ENCODE measurements at places on chromosomes 7 and 10. TPM values are rescaled to one million over a fixed set of nuclear protein-coding genes. Genes with fewer than 3 reads are reported as not detected.

NIPSNAP2 gene
- 72.2 TPM for total RNA-seq

ATE1 gene
- 21.9 TPM for total RNA-seq

DNA sequence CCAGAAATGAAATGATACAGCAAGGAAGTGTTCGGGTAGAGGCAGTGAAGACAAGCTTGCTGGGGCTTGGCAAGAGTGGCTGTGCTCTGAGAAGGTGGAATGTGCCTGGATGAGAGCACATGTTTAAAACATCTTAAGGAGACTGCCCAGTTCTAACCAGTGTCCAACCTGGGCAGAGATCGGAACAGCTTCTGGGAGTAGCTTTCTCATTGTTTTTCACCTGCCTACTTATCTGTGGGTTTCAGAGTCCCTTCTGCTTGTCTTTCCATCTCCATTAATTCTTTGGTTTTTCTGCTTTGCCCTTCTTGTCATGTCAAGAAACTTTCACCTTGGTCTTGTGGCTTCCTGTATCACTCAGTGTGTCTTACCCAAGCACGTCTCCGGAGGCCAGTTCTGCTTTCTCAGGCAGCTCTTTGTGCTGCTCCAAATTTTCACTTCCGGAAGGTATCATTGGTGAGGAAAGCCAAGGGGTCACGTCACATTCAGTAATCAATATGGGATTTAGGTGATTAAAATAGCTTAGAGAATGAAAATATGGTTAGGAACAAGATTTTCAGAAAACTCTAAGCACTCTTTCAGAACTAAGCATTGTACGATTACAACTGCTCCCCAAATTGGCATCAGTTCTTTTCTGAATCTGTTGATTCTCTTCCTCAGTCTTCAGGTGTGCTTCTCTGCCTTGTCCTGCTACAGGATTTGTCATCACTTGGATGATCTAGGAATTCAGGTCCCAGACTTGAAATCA lies 5.5 kb upstream of the LAMB4 start:
- no peak for DNase-seq

CYP2C19 gene
- total RNA-seq: 6.1 TPM

GRCh38 chr10:66714741-66715140 lies 211.1 kb upstream of the LRRTM3 start:
- no peak for DNase-seq

DNA sequence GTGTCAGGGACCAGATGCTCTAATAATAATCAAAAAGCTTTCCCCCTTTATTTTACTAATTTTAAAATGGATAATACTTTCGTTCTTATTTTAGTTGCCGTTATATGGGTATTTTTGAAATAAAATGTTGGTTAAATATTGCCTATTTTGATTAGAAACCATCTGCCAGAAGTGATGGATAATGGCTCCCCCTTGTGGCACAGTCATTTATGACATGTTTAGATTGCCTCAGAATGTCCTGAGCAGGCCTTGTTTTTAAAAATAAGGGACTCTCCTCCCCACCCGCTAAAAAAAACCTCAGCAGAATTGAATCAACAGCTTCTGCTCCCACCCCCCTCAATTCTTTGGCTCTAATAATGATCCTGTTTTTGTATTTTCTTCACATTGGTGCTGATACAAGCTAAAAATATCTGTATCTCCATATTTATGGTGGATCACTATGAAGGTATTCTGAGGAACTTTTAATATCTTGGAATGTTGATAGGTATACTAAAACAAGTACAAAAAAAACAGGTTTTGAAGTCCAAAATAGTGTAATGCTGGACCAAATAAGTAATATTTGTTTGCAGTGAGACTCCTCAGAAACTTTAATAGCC lies 38.8 kb downstream of the TMEM60 start:
- DNase-seq: no peak

- DNase-seq: no peak
Measured at GRCh38 chr7:112982441-112983063, 104.1 kb downstream of the GPR85 start.

MACC1 gene
- total RNA-seq: 6.9 TPM

DNA sequence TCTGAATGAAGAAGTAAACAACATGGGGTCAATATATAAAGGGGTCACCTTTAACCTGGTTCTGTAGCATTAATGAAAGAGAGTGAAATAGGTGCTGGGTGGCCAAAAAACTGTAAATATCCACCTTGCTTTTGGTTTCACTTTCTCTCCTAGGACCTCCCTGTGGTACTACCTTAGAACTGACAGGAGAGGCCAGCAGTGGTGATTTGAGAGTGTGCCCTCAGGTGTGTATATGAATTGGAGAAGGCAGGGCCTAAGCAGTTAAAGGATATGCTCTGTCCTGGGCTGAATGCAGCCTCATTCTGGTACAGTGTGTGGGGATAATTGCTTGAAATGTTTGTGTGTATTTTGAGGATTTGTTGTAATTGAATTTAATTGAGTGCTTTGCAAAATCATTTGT lies 62.0 kb downstream of the BBS9 start:
- DNase-seq: no peak

- DNase-seq: no peak
Measured at GRCh38 chr10:105359708-105360107, 718.6 kb downstream of the SORCS3 start.

SYT15B gene
- total RNA-seq: 17.9 TPM

ANTXRL gene
- not detected for total RNA-seq

LRRD1 gene
- total RNA-seq: 0.49 TPM

- DNase-seq: no peak
Measured at GRCh38 chr7:135335628-135336139, 102.0 kb downstream of the STRA8 start.

- no peak for DNase-seq
Measured at GRCh38 chr10:123109466-123109865, 26.3 kb upstream of the HMX3 start.

GRCh38 chr10:88064608-88065382 lies 201.4 kb downstream of the PTEN start:
- no peak for DNase-seq

GRCh38 chr7:139566736-139567646 lies 43.5 kb downstream of the CLEC2L start:
- DNase-seq: peak; percentile 58

GRCh38 chr7:132691201-132691600 lies 114.9 kb upstream of the PLXNA4 start:
- no peak for DNase-seq

CALD1 gene
- 343 TPM for total RNA-seq

DNA sequence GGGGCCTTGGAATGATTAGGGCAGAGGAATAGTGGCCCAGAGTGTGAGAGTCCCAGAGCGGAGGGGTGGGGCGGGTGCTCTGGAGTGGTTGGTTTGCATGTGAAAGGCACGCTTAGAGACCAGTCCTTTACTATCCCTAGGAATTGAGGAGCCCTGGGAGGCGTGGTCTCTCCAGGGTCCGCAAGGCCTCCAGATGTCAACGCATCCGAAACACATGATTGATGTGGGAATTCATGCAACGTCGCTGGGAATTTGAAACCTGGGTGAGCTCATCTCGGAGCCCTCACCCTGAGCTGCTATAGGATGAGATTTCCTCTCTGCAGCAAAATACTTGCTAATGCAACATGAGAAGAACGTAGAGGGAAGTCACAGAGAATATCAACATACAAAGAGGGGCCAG lies 51.2 kb downstream of the NPTX2 start:
- DNase-seq: no peak

DNA sequence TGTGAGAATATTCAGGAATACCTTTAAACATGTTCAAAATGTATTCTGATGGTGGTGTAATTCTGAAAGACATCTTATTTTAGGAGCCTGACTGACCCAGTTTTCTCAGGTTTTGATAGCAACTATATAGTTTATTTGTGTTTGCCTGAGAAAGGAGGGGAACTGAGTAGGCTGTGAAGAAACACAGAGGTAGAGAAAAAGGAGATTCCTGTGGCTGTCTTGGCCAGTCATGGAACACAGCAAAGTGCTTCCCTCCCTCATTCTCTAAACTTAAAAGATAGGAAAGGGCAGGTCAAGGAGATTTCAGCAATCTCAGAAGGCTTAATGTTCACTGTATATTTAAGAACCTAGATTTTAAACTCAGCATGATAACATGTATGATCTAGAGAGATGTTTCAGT lies 43.5 kb downstream of the ZMYND11 start:
- DNase-seq: no peak

IFIT5 gene
- total RNA-seq: 9.1 TPM

- DNase-seq: no peak
Measured at GRCh38 chr7:123533553-123533917, 860 bp downstream of the IQUB start.

ADCY1 gene
- total RNA-seq: 2.5 TPM

- DNase-seq: no peak
Measured at GRCh38 chr7:22561895-22562593, 62.1 kb upstream of the STEAP1B start.

OR6B1 gene
- total RNA-seq: not detected

NRBF2 gene
- total RNA-seq: 16.5 TPM

- no peak for DNase-seq
Measured at GRCh38 chr10:5628451-5629302, 37.7 kb downstream of the ASB13 start.

MMP21 gene
- not detected for total RNA-seq

- DNase-seq: no peak
Measured at GRCh38 chr10:101292194-101293006, 61.6 kb upstream of the BTRC start.

DNA sequence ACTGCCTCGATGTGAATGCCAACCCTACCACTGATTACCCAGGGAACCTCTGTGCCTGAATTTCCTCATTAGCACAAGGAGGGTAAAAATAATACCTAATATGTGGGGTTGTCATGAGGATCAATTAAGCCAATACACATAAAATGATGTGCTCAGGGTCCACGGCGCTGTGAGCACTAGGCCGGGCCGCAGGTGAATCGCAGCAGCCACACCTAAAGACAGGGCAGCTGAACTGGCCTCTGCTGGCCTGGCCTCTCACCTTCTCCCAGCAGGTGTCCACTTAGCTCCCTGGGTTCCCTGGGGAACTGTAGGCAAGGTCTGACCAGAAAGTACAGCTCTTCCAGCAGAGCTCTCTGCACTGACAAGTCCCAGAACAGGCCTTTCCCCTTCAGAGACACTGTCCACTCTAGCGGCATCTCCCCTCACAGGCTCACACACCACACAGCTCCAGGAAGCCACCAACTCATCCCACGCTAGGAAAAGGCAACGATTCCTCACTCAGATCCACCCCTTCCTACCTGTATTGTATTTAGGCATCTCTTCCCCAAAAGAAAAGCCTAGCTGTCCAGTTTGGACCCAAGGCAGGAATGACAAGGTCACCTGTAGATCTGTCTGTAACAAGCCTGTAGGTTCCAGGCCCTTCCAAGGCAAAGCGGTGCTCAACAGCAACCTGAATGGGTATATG lies 273.1 kb downstream of the USP6NL start:
- DNase-seq: peak; percentile 89

DNA sequence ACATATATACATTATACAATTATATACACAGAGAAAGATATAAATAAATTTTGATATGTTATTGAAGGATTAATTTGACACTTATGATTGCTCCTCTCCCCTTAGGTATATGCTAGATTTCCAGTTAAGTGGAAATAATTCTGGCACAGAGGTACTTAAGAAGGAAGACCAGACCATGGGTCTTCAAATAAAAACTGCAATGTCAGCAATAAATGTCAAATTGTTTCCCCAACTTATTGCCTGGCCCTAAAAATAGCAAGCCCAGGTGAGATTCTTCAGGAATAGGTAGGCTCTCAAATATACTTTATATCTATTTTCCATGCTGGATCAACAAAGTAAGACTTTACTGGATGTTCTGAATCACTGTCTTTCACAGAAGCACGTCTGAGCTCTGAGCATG lies 551.3 kb upstream of the STEAP1 start:
- DNase-seq: no peak

DNA sequence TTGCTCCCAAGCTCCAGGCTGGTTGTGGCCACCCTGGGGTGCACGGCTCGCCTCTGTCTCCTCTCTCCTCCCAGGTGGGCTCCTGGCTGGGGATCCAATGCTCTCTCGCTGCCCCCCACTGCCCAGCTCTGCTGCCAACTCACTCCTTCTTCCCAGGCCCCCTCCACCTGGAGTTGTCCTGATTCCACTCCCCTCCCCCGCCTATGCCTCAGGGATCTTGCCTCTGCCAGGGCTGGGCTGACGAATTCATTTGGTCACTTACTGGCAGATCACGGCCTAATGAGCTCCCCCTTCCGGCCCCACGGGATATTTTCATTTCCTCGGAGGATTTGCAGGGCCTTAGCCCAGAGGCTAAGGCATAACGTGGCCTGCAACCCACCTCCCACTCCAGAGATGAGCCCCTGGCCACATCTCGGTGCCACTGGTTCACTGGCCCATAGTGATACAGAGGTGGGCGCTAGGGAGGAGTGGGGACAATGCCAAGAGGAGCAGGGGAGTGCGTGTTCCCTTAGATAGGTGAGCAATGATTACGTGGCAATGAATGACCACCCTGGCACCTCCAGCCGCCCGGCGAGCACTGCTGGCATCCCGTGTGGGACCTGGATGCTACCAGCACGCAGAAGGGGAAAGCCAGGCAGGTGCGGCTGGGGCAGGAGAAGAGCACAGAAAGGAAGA lies 344.6 kb upstream of the SHH start:
- peak; percentile 79 for DNase-seq

DNA sequence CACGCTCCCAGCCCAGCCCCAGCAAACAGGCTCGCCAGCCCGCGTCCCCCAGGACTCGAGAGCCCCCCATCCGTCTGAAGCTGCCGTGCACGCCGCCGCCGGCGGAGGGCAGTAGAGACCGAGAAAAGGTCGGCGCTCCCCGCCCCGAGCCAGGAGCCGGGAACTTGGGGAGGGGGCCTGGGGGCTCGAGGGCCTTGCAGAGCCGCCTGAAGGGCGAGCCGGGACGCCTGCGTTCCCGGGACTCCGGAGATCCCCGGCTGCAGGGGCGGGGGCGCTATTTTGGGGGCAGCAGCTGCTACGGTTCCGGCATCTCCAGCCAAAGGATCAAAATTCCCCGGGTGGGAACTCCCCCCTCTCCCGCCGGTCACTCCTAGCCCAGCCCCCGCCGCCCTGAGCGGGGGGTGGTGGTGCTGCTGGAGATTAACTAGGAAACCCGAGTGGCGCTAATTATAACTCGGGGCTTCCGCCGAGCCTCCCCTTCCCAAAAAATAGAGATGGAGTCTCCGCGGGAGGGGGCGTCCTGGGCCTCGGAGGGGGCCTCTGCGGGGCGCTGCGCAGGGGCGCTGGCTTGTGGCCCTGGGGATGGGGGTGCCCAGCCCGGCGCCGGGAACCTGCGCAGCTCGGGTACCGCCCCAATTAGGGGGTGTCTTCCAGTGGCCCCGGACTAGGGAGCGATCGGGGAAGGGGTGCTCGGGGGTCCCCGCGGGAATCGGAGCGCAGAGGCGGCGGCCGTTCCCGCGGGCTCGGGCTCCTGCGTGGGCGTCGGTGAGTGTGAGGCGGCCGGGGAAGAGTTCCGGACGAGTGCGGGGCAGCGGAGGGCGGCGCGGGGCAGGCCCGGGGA lies 608 bp downstream of the ACHE start:
- no peak for DNase-seq

ADAM22 gene
- 6.1 TPM for total RNA-seq

GRCh38 chr10:119135513-119135881 lies 30.0 kb downstream of the SFXN4 start:
- no peak for DNase-seq

- DNase-seq: no peak
Measured at GRCh38 chr7:139913021-139913844, 84.2 kb downstream of the TBXAS1 start.

GRCh38 chr10:121332829-121333765 lies 265.1 kb downstream of the FGFR2 start:
- no peak for DNase-seq

GRCh38 chr7:16776053-16776452 lies 22.5 kb downstream of the TSPAN13 start:
- DNase-seq: no peak

All from vagina (tissue), 2 donors.